ENCODE measurements at places on chromosomes 13 and 19. TPM values are rescaled to one million over a fixed set of nuclear protein-coding genes. Genes with fewer than 3 reads are reported as not detected.

The CCL25 gene
- not detected for total RNA-seq

The SLC8A2 gene
- total RNA-seq: 0.44 TPM

The ITM2B gene
- total RNA-seq: 178 TPM

The DLEU7 gene
- total RNA-seq: not detected

The PNMA8C gene
- not detected for total RNA-seq

The NOVA2 gene
- 0.10 TPM for total RNA-seq

The IZUMO1 gene
- not detected for total RNA-seq
